ENCODE measurements at places on chromosomes 5 and 9. TPM values are rescaled to one million over a fixed set of nuclear protein-coding genes. Genes with fewer than 3 reads are reported as not detected.

- no peak overlapping the region for H3K27ac ChIP-seq
- no peak for DNase-seq
- no peak overlapping the region for H3K4me3 ChIP-seq
- no peaks in the 10 kb centered on the region for H3K36me3 ChIP-seq
Measured at GRCh38 chr5:39829441-39829840, 404.7 kb upstream of the DAB2 start.

DNA sequence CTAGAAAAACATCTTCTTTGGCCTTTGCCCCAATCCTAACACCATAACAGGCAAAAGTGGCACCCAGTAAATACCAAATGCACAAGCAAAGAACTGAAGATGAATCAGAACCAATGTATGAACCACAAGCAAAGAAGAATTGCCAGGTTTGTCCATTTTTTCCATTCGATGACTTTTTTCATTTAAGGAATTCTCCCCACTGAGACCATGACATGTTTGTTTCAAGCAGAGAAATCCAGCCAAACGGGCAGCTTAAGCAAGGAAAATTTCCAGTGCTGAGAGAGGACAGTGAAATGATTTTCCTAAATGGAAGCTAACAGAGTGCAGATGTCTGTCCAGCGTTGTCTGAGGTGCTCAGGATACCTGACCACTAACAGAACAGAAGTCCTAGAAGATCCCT is 203.7 kb downstream of the ADAMTS12 start:
- H3K4me3 ChIP-seq, result no peak overlapping the region
- H3K27me3 ChIP-seq, result no peaks in the 10 kb centered on the region

GRCh38 chr5:65338606-65339151 is 143.0 kb downstream of the ADAMTS6 start:
- H3K27ac ChIP-seq, result no peak overlapping the region
- H3K4me1 ChIP-seq, result no peaks in the 10 kb centered on the region
- H3K4me3 ChIP-seq, result no peak overlapping the region
- no peaks in the 10 kb centered on the region for H3K36me3 ChIP-seq
- H3K27me3 ChIP-seq, result no peaks in the 10 kb centered on the region

Gene SLC27A6
- 0.99 TPM for total RNA-seq

- no peaks in the 10 kb centered on the region for H3K36me3 ChIP-seq
- H3K4me1 ChIP-seq, result no peaks in the 10 kb centered on the region
- no peak for DNase-seq
- H3K4me3 ChIP-seq, result no peak overlapping the region
- H3K27ac ChIP-seq, result no peak overlapping the region
Measured at GRCh38 chr9:69951411-69951810, 92.2 kb upstream of the MAMDC2 start.

Gene NUTM2F
- not detected for total RNA-seq

Gene RHOBTB3
- total RNA-seq, result 153 TPM

GRCh38 chr9:114238891-114239875 is 83.7 kb upstream of the ORM1 start:
- no peak for DNase-seq
- no peak overlapping the region for H3K27ac ChIP-seq
- H3K27me3 ChIP-seq, result no peaks in the 10 kb centered on the region
- H3K36me3 ChIP-seq, result no peaks in the 10 kb centered on the region

DNA sequence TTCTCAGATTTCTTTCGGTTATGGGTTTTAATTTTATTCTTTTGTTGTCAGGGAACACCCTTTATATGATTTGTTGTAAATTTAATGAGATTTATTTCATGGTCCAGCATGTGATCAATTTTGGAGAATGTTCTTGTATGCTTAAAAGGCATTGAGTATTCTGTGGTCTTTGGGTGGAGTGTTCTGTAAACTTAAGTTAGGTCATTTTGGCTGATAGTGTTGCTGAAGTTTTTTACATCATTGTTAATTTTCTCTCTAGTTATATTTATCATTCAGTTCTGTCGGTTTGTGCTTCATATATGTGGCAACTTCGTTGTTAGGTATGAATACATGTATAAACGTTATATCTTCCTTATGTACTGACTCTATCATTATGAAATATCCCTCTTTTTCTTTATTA is 55.5 kb downstream of the NIPBL start:
- no peaks in the 10 kb centered on the region for H3K27me3 ChIP-seq
- no peak for DNase-seq
- no peak overlapping the region for H3K27ac ChIP-seq
- H3K4me3 ChIP-seq, result no peak overlapping the region
- peaks cover 20% of the 10 kb centered on the region for H3K4me1 ChIP-seq

Gene PHF24
- 0.26 TPM for total RNA-seq

DNA sequence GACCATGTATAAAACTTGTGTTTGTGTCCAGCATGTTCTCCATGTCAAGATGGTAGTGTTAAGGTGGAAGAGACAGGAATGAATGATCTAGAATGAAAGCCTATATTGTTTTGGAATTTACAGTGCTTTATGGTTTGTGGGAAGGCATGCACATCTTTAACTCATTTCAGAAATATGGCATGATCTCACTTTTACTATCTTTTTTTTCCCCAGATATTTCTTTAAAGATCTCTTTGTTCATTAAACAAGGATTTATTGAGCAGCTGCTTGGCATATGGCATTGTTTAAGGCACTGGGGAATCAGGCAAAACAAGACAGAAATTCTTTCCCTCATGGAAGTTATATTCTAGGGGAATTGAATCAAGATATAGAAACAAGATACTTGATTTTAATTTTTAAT is 51.7 kb downstream of the SLC12A2 start:
- DNase-seq, result no peak
- no peaks in the 10 kb centered on the region for H3K27me3 ChIP-seq
- H3K27ac ChIP-seq, result no peak overlapping the region
- H3K36me3 ChIP-seq, result no peaks in the 10 kb centered on the region
- no peaks in the 10 kb centered on the region for H3K4me1 ChIP-seq

Gene ALDH7A1
- 19.1 TPM for total RNA-seq

DNA sequence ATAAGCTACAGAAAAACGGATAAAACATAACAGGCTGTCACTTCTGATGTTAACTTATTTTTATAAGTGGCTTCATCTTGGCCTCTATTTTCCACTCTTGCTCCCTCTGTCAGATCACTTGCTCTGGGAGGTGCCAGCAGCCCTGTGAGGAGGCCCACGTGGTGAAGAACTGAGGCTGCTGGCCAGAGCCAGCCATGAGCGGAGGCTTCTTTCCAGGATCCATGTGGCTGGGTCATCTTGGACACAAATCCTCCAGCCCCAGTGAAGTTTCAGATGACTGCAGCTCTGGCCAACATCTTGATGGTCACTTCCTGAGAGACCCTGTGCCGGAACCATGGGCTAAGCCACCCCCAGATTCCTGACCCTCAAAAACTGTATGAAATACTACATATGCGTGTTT is 7.5 kb upstream of the CMBL start:
- peaks cover 13% of the 10 kb centered on the region for H3K4me1 ChIP-seq
- DNase-seq, result no peak
- no peak overlapping the region for H3K4me3 ChIP-seq
- no peaks in the 10 kb centered on the region for H3K36me3 ChIP-seq

Gene CER1
- total RNA-seq, result not detected

DNA sequence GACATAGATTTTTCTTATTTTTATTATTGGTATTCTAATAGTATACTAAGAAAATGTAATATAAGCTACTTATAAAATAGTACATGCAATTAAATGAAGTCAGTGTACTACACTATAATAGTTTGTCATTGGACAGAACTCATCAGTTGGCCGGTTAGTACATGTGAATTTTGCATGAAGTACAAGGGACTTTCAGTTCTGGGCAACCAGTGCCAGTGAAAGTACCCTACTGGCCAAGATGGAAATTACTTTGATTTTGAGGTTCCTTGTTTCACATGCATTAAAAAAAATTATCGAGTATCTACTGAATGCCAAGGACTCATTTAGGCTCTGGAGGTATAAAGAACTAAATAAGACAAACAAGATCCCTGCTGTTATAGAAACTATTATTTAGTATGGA is 213.4 kb upstream of the ELL2 start:
- no peak overlapping the region for H3K4me3 ChIP-seq
- H3K36me3 ChIP-seq, result no peaks in the 10 kb centered on the region
- no peak for DNase-seq
- H3K27ac ChIP-seq, result no peak overlapping the region

- H3K27ac ChIP-seq, result no peak overlapping the region
- no peaks in the 10 kb centered on the region for H3K27me3 ChIP-seq
- no peak for DNase-seq
- H3K36me3 ChIP-seq, result no peaks in the 10 kb centered on the region
- H3K4me1 ChIP-seq, result peaks cover 96% of the 10 kb centered on the region
Measured at GRCh38 chr5:168299372-168299771, 7.9 kb downstream of the WWC1 start.

DNA sequence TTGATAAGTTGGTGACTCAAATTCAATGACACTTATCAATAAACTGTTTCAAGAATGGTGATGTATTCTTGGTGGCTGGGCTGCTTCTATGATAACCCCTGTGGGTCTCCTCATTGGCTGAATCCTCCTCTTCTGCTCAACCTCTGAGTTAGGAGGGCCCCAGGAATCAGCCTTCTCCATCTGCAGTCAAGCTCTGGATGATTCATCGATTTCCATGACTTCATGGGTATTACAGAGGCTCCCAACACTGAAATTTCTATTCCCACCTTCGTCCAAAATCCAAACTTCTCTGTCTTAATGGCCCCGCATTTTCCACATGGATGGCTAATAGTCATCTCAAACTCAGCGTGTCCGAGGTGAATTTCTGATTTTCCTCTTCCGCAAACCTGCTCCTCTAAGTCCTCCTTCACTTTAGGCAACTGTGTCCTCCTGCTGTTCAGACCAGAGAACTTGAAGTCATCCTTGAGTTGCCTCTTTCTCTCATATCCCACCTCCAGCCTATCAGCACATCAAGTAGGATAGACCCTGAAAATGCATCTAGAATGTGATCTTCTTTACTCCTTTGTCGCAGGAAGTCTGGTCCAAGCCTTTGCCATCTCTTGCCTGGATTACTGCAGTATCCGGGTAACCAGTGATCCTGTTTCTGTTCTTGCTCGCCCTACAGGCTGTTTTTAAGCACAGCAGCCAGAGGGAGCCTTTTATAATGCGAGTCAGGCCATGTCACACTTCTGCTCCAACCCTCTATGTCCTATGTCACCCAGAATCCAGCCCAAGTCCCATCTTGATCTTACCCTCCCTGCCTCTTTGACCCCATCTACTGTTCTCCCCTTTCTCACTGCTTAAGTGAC is 41.4 kb upstream of the IL7R start:
- no peak overlapping the region for H3K4me3 ChIP-seq
- no peaks in the 10 kb centered on the region for H3K36me3 ChIP-seq
- no peaks in the 10 kb centered on the region for H3K27me3 ChIP-seq
- H3K27ac ChIP-seq, result no peak overlapping the region
- no peaks in the 10 kb centered on the region for H3K4me1 ChIP-seq

DNA sequence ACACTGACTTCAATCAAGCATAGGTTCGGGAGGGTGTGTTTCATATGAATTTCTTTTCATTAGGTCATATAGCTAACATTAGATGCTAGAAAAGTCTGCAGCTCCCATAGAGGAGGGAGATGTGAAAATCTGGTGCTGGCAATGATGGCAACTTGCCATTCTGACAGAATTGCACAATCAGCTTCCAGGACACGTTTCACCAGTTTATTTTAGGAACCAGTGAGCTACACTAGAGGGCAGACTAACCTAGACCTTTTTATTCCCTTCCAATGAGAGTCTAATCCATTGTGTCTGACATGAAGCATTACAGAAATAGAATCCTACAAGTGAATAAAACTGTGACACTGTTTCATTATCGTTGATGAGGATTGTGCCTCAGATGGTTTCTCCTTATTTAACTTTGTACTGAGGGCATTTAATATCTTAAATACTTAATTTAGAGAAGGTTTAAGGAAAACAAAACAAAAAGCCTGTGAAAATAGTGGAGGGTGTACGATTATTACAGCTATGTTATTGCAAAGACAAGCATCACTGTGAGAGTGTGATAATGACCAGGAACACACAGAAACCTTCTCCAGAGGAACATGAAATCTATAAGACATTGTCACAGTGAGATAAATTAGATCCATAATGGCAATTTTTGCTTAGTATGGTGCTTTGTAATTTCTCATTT is 363.3 kb upstream of the RPS23 start:
- peaks cover 9% of the 10 kb centered on the region for H3K4me1 ChIP-seq
- H3K36me3 ChIP-seq, result no peaks in the 10 kb centered on the region
- no peaks in the 10 kb centered on the region for H3K27me3 ChIP-seq
- no peak overlapping the region for H3K27ac ChIP-seq
- peak; percentile 89 for DNase-seq

- H3K27me3 ChIP-seq, result no peaks in the 10 kb centered on the region
- no peaks in the 10 kb centered on the region for H3K4me1 ChIP-seq
- no peak overlapping the region for H3K27ac ChIP-seq
- no peaks in the 10 kb centered on the region for H3K36me3 ChIP-seq
- no peak for DNase-seq
Measured at GRCh38 chr5:24005384-24005783, 498.0 kb downstream of the PRDM9 start.

- H3K27ac ChIP-seq, result no peak overlapping the region
- no peak overlapping the region for H3K4me3 ChIP-seq
Measured at GRCh38 chr9:4494806-4495205, 4.5 kb downstream of the SLC1A1 start.

DNA sequence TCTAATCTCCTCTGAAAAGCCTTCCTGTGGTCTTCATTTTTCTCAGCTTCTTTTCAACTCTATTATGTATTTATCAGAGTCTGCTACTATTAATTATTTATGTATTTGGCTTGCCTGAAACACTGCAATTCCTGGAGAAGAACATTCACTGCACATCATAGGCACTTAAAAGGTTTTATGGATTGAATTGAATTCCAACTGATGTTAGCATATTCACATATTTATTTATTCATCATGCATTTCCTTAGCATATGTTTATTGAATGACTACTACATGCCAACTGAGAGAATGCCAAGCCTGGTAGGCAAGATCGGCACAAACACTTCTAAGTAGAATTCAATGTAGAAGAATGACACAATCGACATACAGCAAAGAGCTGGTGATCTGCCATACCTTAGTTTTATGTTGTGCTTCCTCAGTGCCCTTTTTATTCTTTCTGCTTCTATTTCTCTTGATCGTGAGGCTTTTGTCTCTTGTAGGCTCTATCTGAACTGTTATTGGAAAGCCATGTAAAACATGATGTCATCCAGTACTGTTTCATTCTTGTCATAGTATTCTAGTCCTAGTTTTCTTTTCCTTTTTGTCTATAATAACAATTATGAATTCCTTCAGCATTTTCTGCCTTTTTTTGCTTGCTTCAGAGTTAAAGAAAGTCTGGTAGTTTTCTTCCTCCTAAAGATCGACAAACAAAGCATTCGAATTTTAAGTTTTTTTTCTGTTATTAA is 454.2 kb downstream of the TLE4 start:
- H3K27me3 ChIP-seq, result no peaks in the 10 kb centered on the region
- H3K36me3 ChIP-seq, result no peaks in the 10 kb centered on the region
- no peak overlapping the region for H3K27ac ChIP-seq
- DNase-seq, result no peak
- no peak overlapping the region for H3K4me3 ChIP-seq
